ENCODE measurements at places on chromosomes 1 and 21. TPM values are rescaled to one million over a fixed set of nuclear protein-coding genes. Genes with fewer than 3 reads are reported as not detected.

GRCh38 chr1:14810595-14811361 lies 212.3 kb downstream of the KAZN start:
- H3K36me3 ChIP-seq, result no peaks in the 10 kb centered on the region
- DNase-seq, result no peak
- H3K27ac ChIP-seq, result no peak overlapping the region
- H3K4me3 ChIP-seq, result no peak overlapping the region

GRCh38 chr1:201255479-201256362 lies 27.6 kb upstream of the PKP1 start:
- peaks cover 2% of the 10 kb centered on the region for H3K4me1 ChIP-seq
- no peak for DNase-seq
- no peaks in the 10 kb centered on the region for H3K36me3 ChIP-seq
- peaks cover 3% of the 10 kb centered on the region for H3K27me3 ChIP-seq
- no peak overlapping the region for H3K4me3 ChIP-seq

- H3K27me3 ChIP-seq, result no peaks in the 10 kb centered on the region
- no peaks in the 10 kb centered on the region for H3K36me3 ChIP-seq
- H3K4me3 ChIP-seq, result no peak overlapping the region
- no peak for DNase-seq
- H3K4me1 ChIP-seq, result no peaks in the 10 kb centered on the region
Observed at GRCh38 chr1:219347921-219348391, 174.3 kb downstream of the LYPLAL1 start.

NBPF6 gene
- total RNA-seq, result not detected

LRRC38 gene
- not detected for total RNA-seq

Data from activated CD8-positive, alpha-beta memory T cell treated with anti-CD3 and anti-CD28 coated beads, Interleukin-2, amount 10 ng/mL, durations not matched to agents 7 days and 5 days (primary cell).